Mammary microvascular endothelial cell (primary cell): ENCODE measurements at places on chromosomes 12 and 14. TPM values are rescaled to one million over a fixed set of nuclear protein-coding genes. Genes with fewer than 3 reads are reported as not detected.

CD69 gene
- total RNA-seq, result 0.25 and 0.40 TPM in 2 replicates

RD3L gene
- total RNA-seq, result not detected in 2 replicates

CELA1 gene
- total RNA-seq, result not detected in 2 replicates

PLBD1 gene
- total RNA-seq, result 0.05 and 0.27 TPM in 2 replicates

ADAM21 gene
- total RNA-seq, result 0.07 TPM in 1 of 2 replicates, not detected in the other

NXPH4 gene
- total RNA-seq, result not detected in 2 replicates

KTN1 gene
- total RNA-seq, result 107 and 122 TPM in 2 replicates

BTBD7 gene
- total RNA-seq, result 10.5 and 11.2 TPM in 2 replicates

FLVCR2 gene
- 2.1 and 2.7 TPM in 2 replicates for total RNA-seq

GUCY2C gene
- not detected in 2 replicates for total RNA-seq

NINJ2 gene
- 0.93 and 5.7 TPM in 2 replicates for total RNA-seq

EML5 gene
- total RNA-seq, result 0.05 and 0.13 TPM in 2 replicates
